Activated CD4-positive, alpha-beta T cell treated with anti-CD3 and anti-CD28 coated beads, Interleukin-2, amount 50 U/mL, for 24 hours (primary cell): ENCODE measurements at places on chromosomes 11 and 22.
A peak's percentile ranks its signal among the peaks of the same experiment; 100 is the strongest.

GRCh38 chr11:1197431-1197885, 25.4 kb upstream of the MUC5B start:
- no peak for DNase-seq

- DNase-seq, result peak; percentile 36
Measured at GRCh38 chr22:45284705-45285262, at the start of gene UPK3A. UPK3A (plus strand) TSS chr22:45284949; CDS start chr22:45285014, 65 bp downstream.

- no peak for DNase-seq
Measured at GRCh38 chr22:36191106-36191836, 10.3 kb downstream of the APOL4 start.

DNA sequence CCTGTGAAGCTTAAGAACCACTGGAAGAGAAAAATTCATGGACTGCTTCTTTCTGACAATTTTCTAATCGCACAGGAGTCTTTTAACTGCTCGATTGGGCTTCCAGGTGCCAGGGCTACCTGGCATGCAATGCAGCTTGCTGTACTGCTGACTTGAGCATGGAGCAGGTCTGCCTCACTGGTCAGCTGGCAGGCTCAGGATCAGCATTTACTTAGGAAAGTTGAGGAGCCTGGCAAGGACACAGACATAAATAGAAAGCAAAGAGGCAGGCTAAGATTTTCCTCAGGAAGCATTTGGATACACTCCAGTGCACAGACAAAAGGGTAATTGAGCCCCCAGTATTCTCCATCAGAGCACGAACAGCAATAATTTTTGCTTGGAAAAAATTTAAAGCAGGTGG, 163.5 kb downstream of the CSNK2A3 start:
- DNase-seq, result no peak

- no peak for DNase-seq
Measured at GRCh38 chr11:56932572-56933220, 56.0 kb upstream of the OR5AK2 start.

DNA sequence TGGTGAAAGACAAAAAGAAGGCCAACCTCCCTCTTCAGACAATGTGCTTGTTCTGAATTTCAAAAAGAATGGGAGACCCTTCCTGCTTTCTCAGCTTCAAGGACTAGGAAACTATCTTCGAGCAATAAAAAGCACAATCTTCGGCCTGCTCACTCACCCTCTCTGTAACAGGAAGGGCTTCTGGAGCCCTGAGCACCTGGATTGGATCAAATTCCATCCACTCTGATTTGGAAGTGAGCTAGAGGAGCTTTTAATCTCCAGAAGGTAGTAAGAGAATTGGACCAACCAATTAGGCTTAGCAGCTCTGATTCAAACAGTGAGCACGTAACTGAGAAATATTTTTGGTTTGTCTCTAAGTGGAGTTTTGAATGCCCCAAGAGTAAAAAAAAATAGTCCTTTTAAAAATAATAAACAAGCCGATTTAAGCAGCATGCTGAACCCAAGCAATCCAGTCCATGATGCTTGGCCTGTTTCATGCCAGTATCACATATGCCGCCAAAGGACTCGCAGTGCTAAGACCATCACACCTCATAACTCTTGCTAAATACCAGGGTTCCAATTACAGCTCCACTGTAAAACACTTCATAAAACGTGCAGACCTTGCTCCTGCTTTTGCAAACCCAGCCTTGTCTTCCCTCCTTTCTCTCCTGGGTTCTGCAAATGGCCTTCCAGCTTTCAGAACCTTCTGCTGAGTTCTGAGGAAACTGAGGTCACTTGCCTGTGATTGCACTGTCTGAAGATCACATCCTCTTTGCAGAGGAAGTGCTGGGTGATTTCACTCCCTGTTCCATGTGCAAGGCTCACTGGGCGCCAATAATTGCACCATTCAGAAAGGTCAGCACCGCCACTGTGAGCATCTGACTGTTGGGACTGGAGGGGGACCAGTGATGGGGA, 74.4 kb downstream of the SLC1A2 start:
- no peak for DNase-seq

GRCh38 chr22:38098410-38099249, 11.9 kb downstream of the BAIAP2L2 start:
- DNase-seq, result no peak

DNA sequence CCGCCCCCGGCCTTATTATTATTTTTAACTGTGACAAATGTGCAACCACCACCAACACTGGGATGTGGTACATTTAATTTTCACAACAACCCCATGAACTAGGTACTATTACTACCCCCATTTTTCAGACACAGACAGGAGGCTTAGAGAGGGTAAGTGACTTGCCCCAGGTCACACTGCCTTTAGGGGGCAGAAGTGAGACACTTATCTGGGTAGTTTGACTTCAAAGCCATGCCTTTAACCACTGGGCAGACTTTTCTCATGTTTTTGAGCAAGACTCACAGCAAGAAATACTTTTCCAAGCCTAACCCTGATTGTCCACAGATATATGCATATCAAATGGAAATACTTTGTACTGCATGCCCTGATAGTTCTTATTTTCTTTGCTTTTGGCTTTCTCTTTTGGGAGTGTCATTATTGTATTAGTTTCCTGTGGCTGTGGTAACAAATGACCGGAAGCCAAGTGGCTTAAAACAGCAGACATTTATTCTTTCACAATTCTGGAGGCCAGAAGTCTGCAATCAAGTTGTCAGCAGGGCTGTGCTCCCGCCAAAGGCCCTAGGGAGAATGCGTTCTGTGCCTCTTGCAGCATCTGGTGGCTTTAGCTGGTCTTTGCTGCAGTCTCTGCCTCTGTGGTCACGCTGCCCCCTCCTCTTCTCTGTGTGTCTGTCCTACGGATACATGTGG, 110.8 kb downstream of the GRIK4 start:
- no peak for DNase-seq

DNA sequence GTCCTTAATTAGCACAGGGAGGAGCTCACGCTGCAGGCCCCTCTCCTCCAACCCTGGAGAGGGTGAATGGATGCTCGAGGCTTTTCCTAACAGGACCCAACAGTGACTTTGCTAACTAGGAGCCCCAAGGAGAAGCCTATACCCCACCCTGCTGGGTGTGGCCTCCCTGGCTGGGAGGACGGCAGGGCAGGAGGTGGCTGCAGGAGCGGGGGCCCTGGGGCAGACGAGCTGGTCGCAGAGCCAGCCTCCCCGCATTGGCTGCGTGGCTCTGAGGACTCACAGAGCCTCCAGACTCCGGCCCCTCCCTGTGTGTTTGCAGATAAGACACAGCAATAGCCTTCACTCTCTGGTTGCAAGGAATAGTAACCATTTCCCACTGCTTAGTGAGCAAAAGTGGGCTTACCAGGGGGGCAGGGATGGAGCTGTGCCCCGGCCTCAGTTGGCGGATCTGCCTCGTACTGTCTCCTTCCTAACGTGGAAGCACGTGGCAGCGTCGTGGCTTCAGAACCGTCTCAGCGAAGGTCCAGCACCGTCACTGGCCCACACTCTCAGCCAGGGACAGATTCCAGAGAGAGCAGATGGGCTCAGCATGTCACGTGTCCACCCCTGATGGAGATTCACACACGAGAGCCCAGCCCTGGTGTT, 1087.5 kb downstream of the BRD1 start:
- no peak for DNase-seq

DNA sequence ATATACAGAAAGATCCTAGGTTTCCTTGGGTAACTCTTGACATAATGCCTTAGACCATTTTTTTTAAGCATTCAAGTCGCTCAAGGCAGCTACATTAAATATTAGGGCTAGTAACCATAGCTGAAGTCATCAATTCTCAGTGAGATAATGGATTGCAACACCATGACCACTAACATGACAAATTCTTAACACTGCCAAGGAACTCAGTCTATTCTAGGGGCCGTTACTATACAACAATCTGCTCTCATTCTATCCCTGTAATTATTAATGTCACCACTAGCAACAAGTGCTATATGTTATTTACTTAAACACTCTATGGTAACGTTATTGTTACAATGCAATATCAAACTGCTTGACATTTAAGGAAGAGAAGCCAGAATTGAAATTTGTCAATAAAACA, 3.2 kb upstream of the STK33 start:
- DNase-seq, result no peak
